ENCODE measurements at places on chromosomes 4 and X. TPM values are rescaled to one million over a fixed set of nuclear protein-coding genes. Genes with fewer than 3 reads are reported as not detected.
A peak's percentile ranks its signal among the peaks of the same experiment; 100 is the strongest.

DNA sequence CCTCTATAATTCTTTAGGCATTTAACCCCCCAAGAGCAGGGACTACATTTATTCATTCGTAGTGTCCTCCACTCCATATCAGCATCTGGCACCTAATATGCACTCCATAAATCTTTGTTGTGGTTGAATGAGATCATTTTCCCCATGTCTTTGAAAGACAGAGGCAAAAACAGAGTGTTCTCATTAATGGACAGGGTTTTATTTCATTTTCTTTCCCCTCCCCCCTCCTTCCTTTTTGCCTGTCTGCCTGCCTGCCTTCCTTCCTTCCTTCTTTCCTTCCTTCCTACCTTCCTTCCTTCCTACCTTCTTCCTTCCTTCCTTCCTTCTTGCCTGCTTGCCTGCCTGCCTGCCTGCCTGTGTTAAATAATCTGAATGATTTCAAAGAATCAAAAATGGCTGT lies 83.2 kb downstream of the SHROOM3 start:
- H3K4me1 ChIP-seq = peaks cover 1% of the 10 kb centered on the region
- H3K27me3 ChIP-seq = no peaks in the 10 kb centered on the region
- no peak overlapping the region for H3K27ac ChIP-seq
- no peak for DNase-seq
- H3K4me3 ChIP-seq = no peak overlapping the region

GRCh38 chr4:3234171-3235029 lies 14.6 kb upstream of the MSANTD1 start:
- no peak for DNase-seq
- H3K27me3 ChIP-seq = no peaks in the 10 kb centered on the region
- peak overlapping the region; percentile 34 for H3K27ac ChIP-seq
- peaks cover 14% of the 10 kb centered on the region for H3K36me3 ChIP-seq

- DNase-seq = no peak
- no peak overlapping the region for H3K27ac ChIP-seq
- H3K27me3 ChIP-seq = no peaks in the 10 kb centered on the region
- H3K4me1 ChIP-seq = no peaks in the 10 kb centered on the region
- H3K36me3 ChIP-seq = no peaks in the 10 kb centered on the region
- no peak overlapping the region for H3K4me3 ChIP-seq
Measured at GRCh38 chrX:7347465-7347864, 199.5 kb upstream of the PUDP start.

DNA sequence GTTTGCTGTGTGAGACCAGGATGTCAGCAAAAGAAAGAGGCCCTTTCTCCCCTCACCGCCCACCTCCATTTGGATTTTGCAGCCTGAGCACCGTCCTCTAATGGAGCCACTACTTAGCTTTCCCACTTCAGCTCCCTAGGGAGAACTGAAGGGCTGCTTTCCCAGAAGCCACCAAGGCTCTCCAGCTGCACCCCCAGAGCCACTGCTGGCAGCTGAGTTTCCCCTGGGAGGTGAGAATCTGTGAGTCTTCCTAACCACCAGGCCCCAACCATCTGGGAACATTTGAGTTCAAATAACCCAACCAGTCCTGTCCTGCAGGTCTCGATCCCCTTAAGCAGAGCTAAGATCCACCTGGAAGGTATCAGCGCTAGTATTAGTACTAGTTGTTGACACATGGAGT lies 173.1 kb upstream of the USP9X start:
- no peaks in the 10 kb centered on the region for H3K27me3 ChIP-seq
- no peak overlapping the region for H3K4me3 ChIP-seq
- H3K36me3 ChIP-seq = no peaks in the 10 kb centered on the region
- no peak for DNase-seq

DNA sequence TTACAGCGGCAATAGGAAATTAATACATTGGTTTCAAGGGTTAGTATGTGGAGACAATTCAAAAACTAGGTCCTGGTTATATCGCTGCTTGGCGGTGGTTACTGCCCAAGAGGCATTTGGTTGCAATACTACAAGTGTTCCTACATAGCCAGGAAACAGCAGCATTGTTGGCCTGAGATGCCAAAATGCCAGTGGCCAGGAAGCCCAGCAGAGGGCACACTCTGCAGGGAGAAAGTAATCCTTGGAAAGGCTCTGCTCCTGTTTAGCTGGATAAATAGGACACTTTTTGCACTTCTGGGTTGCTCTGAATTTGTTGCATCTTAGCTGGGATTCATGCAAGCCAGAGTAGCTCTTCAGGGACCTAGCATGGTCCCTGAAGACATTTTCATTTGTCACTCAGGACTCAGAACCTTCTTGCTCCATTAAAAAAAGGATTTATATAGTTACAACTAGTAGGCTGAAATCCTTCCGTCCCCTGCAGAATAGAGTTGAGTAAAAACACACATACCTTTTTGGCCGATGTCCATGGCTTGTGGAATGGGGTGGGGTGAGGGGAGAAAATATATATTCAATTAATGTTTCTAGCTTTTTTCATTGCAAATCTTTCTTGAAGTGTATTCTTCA lies 8.1 kb upstream of the GPR119 start:
- H3K36me3 ChIP-seq = no peaks in the 10 kb centered on the region
- no peaks in the 10 kb centered on the region for H3K4me1 ChIP-seq
- peaks cover 34% of the 10 kb centered on the region for H3K27me3 ChIP-seq
- DNase-seq = peak; percentile 23

GRCh38 chr4:87327136-87327535 lies 4.5 kb upstream of the HSD17B13 start:
- no peak for DNase-seq
- H3K36me3 ChIP-seq = peaks cover 4% of the 10 kb centered on the region
- H3K27me3 ChIP-seq = no peaks in the 10 kb centered on the region
- H3K27ac ChIP-seq = no peak overlapping the region

GRCh38 chr4:89324671-89325070 lies 17.1 kb upstream of the GPRIN3 start:
- H3K36me3 ChIP-seq = no peaks in the 10 kb centered on the region
- H3K4me1 ChIP-seq = no peaks in the 10 kb centered on the region
- no peak overlapping the region for H3K4me3 ChIP-seq
- no peak for DNase-seq
- no peak overlapping the region for H3K27ac ChIP-seq
- no peaks in the 10 kb centered on the region for H3K27me3 ChIP-seq

GRCh38 chr4:130576218-130576617 lies 1480.3 kb downstream of the C4orf33 start:
- H3K27me3 ChIP-seq = no peaks in the 10 kb centered on the region
- H3K4me1 ChIP-seq = peaks cover 4% of the 10 kb centered on the region
- no peaks in the 10 kb centered on the region for H3K36me3 ChIP-seq
- peak overlapping the region; percentile 7 for H3K27ac ChIP-seq
- no peak for DNase-seq
- H3K4me3 ChIP-seq = no peak overlapping the region

GRCh38 chr4:140122891-140123290 lies 31.1 kb downstream of the MAML3 start:
- DNase-seq = no peak
- H3K27ac ChIP-seq = no peak overlapping the region
- no peak overlapping the region for H3K4me3 ChIP-seq
- H3K36me3 ChIP-seq = peaks cover 8% of the 10 kb centered on the region

DNA sequence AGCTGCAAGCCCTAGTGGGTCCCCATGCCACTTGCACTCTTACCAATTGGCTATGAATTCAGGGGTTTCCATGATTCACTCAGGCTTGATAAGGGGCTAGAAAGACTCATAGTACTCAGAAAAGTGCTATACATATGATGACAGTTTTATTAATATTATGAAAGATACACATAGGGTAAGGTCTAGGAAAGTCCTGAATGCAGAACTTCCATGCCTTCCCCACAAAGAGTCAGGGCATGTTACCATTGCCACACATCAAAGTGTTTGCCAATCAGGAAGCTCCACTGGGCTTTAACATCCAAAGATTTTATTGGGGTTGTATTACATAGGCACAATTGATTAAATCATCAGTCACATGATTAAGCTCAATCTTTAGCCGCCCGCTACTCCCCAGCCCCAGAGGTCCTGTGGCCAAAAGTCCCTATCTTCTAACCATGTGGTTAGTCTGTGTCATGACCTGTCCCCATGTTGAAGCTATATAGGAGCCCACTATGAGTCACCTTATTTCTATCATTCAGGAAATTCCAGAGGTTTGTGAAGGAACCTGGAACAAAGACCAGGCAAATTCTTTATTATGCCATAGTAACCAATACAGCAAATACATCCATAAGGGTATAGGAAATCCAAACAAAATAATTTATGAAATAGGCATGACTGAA lies 635.6 kb downstream of the STPG2 start:
- peaks cover 10% of the 10 kb centered on the region for H3K4me1 ChIP-seq
- no peaks in the 10 kb centered on the region for H3K27me3 ChIP-seq
- DNase-seq = no peak
- H3K4me3 ChIP-seq = no peak overlapping the region
- H3K36me3 ChIP-seq = no peaks in the 10 kb centered on the region
- no peak overlapping the region for H3K27ac ChIP-seq

DNA sequence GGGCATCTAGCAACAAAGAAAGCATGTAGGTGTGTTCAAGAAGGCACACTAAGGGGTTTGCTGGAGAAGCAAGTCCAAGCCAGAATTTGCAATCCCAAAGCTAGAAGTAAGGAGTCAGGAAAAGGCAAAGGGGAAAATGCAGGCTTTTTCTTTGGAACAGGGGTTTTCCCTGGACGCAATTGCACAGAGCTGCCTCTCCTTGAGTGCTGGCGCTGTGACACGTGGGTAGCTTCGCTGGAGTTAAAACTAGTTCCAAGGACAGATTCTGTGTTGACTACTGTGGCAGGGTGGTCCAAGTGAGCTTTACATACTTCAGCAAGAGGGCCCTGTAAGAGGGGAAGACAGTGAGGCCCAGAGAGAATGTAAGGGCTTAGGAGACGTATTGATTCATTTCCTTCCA lies 277.1 kb downstream of the ADGRA3 start:
- no peaks in the 10 kb centered on the region for H3K36me3 ChIP-seq
- peaks cover 10% of the 10 kb centered on the region for H3K4me1 ChIP-seq
- no peaks in the 10 kb centered on the region for H3K27me3 ChIP-seq
- DNase-seq = no peak

DNA sequence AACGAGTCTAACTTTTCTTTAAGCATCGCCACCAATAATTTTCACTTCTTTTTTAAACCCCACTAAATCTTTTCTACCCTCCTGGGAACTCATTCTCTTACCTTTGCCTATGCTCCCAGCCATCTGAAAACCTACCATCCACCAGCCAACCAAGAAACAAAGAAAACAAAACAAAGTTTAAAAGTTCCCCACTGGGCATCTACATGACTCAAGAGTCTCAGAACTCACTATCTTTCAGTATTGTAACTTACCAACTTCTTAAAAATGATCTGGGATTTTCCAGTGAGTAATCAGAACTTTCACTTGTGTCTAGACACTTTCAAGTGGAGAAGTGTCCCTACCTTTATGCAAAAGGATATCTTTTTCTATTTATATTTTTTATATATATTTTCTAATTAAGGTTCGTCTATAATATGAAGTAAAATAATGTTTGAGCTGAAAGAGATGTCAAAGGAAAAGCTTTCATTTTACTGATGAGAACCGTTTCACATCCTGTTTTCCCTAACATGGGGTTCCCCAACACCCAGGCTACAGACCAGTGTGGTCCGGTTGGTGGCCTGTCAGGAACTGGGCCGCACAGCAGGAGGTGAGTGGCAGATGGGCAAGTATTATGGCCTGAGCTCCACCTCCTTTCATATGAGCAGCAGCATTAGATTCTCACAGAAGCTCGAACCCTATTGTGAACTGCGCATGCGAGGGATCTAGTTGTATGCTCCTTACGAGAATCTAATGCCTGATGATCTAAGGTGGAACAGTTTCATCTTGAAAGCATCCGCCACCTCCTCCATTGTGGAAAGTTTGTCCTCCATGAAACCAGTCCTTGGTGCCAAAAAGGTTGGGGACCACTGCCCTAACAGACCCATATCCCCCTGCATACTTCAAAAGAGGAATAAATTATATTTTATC lies 9.8 kb upstream of the TIGD2 start:
- H3K4me1 ChIP-seq = no peaks in the 10 kb centered on the region
- H3K4me3 ChIP-seq = no peak overlapping the region
- no peak overlapping the region for H3K27ac ChIP-seq
- H3K36me3 ChIP-seq = no peaks in the 10 kb centered on the region

- no peak overlapping the region for H3K27ac ChIP-seq
- H3K27me3 ChIP-seq = no peaks in the 10 kb centered on the region
- DNase-seq = no peak
- peaks cover 7% of the 10 kb centered on the region for H3K4me1 ChIP-seq
Measured at GRCh38 chr4:94603170-94603747, 151.5 kb downstream of the PDLIM5 start.

DNA sequence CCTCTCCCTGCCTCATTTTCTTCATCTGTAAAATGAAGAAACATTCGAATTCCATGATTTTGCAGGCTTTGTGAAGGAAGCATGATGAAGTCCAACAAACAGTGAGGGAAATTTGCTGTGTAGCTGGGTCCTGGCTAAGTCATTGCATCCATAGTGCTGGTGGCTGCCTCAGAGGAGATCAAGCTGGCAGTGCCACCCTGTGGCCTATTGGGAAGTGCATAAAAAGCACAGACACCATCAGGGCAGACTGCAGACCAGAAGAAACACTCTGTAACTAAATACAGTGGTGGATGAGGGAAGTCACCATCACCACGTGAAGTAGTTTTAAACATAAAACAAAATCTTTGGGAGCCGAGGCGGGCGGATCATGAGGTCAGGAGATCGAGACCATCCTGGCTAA lies 40.7 kb upstream of the DDX3X start:
- H3K4me3 ChIP-seq = no peak overlapping the region
- peaks cover 2% of the 10 kb centered on the region for H3K36me3 ChIP-seq
- no peaks in the 10 kb centered on the region for H3K4me1 ChIP-seq
- H3K27me3 ChIP-seq = no peaks in the 10 kb centered on the region
- no peak overlapping the region for H3K27ac ChIP-seq

- H3K27me3 ChIP-seq = no peaks in the 10 kb centered on the region
- no peak overlapping the region for H3K4me3 ChIP-seq
- DNase-seq = no peak
- H3K36me3 ChIP-seq = peaks cover 18% of the 10 kb centered on the region
Measured at GRCh38 chr4:89000844-89001360, 56.1 kb downstream of the FAM13A start.

GRCh38 chr4:187436251-187436650 lies 559.3 kb upstream of the ZFP42 start:
- H3K4me1 ChIP-seq = no peaks in the 10 kb centered on the region
- no peaks in the 10 kb centered on the region for H3K36me3 ChIP-seq

- DNase-seq = no peak
- no peak overlapping the region for H3K4me3 ChIP-seq
- peaks cover 14% of the 10 kb centered on the region for H3K27me3 ChIP-seq
- H3K4me1 ChIP-seq = peaks cover 4% of the 10 kb centered on the region
- no peak overlapping the region for H3K27ac ChIP-seq
Measured at GRCh38 chrX:150504397-150505182, 63.8 kb upstream of the MTM1 start.

The CACNA1F gene
- total RNA-seq = 0.19 TPM

The SHOX gene
- total RNA-seq = not detected

The SERPINA7 gene
- total RNA-seq = not detected

The HOPX gene
- total RNA-seq = 0.55 TPM

The ASMT gene
- total RNA-seq = 0.36 TPM
